ENCODE measurements at places on chromosomes 3 and 15.

DNA sequence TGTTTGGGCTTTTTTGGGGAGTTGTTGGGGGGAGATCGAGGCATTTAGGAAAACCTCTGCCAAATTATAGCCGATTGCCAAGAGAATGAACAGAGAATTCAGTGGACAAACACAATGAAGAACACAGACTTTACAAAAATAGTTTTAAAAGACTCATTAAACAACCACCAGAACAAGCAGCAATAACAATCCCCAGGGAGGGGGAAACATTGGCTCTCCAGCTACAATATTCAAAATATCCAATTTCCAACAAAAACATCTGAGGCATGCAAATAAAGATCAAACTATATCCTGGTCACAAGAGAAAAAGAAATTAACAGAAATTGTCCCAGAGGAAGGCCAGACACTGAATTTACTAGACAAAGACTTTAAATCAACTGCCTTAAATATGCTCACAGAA, 24.5 kb upstream of the ANKRD28 start:
- no peak for DNase-seq

GRCh38 chr3:181703601-181704420, 7.9 kb upstream of the SOX2 start:
- no peak for DNase-seq

GRCh38 chr3:127791221-127791913, 30.9 kb downstream of the MGLL start:
- no peak for DNase-seq

DNA sequence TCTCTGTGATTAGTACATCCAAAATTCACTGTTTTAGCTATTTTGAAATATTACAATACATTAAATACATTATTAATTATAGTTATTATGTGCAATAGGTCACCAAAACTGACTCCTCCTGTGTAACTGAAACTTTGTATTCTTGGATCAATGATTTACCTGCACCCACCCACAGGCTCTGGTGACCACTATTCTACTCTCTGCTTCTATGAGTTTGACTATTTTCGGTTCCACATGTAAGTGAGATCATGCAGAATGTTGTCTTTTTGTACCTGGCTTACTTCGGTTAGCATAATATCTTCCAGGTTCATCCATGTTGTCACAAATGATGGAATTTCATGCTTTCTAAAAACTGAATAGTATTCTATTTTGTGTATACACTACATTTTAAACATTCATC, 43.8 kb downstream of the SLC2A2 start:
- DNase-seq, result no peak

All from CD4-positive, alpha-beta T cell treated with Interleukin-1 beta for 1 hour (primary cell).